ENCODE measurements at places on chromosomes 4 and X. TPM values are rescaled to one million over a fixed set of nuclear protein-coding genes. Genes with fewer than 3 reads are reported as not detected.

- no peak for DNase-seq
These were observed 2.1 kb upstream of the NRK start for GRCh38 chrX:105820247-105820646.

The CXCL1 gene
- 3.8 TPM for total RNA-seq

The PDE6B gene
- total RNA-seq = 12.2 TPM

The ARR3 gene
- total RNA-seq = not detected

GRCh38 chrX:133151336-133151735, 54.4 kb upstream of the USP26 start:
- no peak for DNase-seq

DNA sequence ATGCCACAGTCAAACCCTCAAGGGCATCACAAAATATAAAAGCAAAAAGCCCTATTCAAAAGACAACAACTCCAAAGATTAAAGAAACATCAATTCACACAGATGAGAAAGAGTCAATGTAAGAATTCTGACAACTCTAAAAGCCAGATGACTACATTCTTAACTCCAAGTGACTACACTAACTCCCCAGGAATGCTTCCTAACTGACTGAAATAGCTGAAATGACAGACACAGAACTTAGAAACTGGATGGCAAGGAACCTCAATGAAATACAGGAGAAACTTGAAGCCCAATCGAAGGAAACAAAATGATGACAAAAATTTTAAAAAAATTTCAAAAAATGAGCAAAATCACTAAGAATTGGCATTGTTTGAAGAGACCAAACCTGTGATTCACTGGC, 1047.6 kb upstream of the PCDH10 start:
- no peak for DNase-seq

- no peak for DNase-seq
These were observed 671.8 kb downstream of the PCDH7 start for GRCh38 chr4:31391976-31392375.

GRCh38 chr4:45578874-45579273, 545.0 kb downstream of the GABRG1 start:
- no peak for DNase-seq

- DNase-seq = no peak
These were observed 35.0 kb upstream of the CCKAR start for GRCh38 chr4:26525136-26525770.

- DNase-seq = no peak
These were observed 56.4 kb downstream of the IRF2 start for GRCh38 chr4:184417802-184418511.

DNA sequence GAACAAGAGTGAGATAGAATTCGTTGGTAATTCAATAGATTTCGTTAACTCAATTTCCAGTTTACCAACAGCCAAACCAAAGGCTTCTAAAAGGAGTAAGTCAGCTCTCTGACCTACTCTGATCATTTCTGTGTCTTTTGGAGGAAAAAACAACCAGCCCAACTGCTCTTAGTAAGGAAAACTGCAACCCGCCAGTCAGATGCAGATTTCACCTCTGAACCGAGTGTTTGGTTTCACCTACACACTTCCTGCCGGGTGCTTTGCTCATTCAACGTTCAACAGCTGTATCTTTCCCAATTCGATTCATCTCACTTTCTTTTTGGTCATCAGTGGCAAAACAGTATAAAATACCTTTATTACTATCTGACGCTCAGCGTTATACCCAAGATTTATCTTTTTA, 24.5 kb downstream of the TMSB4X start:
- no peak for DNase-seq

The RELL1 gene
- total RNA-seq = 31.6 TPM

DNA sequence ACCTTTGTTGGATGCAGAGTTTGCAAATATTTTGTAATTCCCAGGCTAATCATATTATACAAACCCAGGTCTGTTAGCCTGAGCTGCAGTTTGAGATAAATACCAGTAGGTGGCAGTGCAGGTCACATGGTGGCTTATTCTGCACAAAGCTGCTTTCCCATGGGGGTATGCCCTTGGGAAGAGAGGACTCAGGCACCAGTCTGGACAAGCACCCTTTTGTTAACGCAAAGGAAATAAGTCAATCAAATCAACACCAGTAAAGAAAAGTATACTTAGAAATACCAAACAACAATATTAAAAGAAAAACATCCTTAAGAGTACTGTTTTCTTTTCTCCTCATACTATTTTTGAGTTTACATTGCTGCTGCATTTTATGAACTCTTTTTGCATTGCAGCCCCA, 389.0 kb upstream of the ZFP42 start:
- no peak for DNase-seq

The CSN1S1 gene
- total RNA-seq = not detected

DNA sequence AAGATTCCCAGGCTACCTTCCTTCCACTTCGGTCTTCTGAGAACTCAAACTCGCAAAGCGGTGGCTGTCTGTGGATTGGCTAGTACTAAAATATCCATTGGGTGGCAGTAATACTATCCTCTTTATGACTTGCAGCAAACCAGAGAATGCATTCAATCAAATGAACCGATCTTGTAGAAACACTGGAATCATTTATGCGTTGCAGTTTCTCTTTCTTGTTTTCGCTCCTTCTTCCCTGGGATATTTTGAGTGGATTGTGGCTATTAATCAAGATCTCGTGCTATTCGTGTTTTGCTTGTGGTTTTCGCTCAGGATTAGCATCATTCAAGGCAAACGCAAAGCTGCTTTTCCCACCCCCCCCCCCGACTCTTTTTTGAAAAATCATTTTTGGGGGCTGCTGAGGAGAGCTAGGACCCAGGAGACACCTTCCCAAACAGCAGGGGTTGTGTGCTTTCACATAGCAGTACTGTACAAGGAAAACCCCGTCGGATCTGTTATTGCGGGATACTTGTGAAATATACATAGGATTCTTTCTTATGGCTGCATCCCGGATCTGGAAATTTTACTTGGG, at the start of gene IL1RAPL1:
Gene IL1RAPL1 (plus strand): TSS at position 466 of the 571 bp plus-strand sequence.
- no peak for DNase-seq

DNA sequence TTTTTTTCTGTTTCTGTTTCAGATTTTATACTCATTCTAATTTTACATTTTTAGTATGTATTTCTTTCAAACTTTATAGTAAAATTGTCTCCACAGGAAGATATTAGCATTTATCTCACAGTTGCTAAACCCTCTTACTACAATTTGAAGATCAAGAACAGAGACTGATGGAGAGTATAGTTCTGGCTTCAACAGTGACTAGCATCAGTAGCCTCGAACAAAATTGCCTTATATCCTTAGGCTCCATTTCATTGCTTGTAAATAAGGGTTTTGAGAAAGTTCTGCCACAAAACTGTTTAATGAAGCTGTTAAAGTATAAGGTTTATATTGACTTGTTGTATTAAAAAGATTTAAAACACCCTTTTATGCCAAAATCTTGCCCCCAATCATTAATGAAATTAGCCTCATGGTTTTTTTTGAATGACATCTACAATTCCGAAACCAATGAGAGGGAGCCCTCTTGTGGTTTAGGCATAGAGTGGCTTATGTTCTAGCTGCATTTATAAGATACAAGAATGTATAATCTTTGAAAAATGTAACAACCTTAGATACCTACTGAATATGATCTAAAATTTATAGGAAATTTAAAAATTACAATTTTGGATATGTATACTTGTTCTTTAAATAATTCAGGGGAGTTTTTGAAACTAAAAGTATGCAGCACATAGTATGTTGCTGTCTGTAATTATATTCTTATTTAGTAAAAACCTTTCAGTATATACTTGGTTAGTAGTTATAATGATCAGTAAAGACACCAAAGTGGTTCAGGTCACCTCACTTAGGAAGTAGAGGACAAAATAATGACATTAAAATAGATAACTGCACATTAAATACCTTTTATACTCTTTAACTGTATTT, 109.8 kb upstream of the HPGD start:
- no peak for DNase-seq

The EREG gene
- 4.4 TPM for total RNA-seq

The SASH3 gene
- total RNA-seq = not detected

DNA sequence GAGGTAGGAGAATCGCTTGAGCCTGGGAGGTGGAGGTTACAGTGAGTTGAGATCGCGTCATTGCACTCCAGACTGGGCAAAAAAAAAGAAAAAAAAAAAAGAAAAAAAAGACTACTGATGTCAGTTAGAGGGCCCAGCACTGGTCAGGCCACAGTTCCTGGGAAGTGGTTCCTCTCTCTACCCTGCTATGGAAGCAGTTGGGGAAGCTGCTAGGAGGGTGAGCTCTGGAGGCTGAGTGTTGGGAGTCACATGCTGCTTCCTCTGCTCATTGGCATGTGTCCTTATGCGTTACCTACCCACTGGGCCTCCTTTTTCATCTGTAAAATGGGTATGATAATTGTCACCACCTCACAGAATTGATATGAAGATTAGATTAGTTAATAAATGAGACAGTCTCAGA, 50.7 kb downstream of the SEPSECS start:
- DNase-seq = no peak

DNA sequence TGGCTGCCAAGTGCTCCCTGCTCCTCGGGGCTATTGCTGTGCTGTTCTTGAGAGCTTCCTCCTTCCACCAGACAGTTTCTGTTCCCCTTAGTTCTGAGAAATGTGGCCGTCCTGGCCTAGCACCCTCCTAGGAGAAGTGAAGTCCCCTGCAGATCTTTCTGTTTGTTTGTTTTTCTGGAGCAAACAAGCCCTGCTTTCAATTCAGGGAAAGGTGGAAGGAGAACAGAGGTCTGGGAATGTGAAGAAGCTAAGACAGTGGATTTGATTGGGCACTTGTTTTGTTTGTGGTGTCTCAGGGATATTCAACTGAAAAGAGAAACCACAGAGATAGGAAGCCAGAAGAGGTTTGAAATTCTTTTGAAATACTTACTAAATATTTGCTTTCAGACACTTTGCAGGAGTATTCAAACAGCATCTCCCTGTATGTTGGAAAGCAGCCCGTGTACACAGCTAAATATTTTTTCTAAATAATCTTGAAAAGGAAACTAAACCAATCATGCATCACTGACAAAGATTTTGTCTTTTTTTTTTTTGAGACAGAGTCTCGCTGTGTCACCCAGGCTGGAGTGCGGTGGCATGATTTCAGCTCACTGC, 36.5 kb upstream of the PPM1K start:
- DNase-seq = no peak

- DNase-seq = no peak
These were observed 44.5 kb downstream of the BRWD3 start for GRCh38 chrX:80765220-80765625.

- DNase-seq = no peak
These were observed at the start of gene POU3F4 for GRCh38 chrX:83508006-83508405. TSS of gene POU3F4 (plus strand) at chrX:83508290. CDS start at chrX:83508325, 35 bp downstream.

DNA sequence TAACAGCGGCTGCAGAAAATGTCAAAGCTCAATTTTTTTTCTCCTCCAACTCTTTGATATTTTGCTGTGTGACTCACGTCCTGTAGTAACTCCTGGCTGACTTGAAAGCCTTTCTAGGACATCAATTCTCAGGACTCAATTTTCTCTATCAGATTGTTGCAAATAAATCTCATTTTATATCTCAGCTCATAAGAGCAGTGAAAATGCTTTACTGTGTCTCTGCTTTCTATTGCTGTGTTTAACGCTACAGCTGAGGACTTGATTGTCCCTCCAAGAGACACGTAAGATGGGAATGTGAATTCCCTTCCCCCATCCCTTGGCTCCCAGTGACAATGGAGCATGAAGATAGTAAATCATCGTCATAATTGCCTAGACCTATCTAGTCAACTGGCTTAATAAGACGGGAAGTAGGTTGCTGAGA, 20.5 kb upstream of the CBR4 start:
- no peak for DNase-seq

The CFAP47 gene
- 3.0 TPM for total RNA-seq

DNA sequence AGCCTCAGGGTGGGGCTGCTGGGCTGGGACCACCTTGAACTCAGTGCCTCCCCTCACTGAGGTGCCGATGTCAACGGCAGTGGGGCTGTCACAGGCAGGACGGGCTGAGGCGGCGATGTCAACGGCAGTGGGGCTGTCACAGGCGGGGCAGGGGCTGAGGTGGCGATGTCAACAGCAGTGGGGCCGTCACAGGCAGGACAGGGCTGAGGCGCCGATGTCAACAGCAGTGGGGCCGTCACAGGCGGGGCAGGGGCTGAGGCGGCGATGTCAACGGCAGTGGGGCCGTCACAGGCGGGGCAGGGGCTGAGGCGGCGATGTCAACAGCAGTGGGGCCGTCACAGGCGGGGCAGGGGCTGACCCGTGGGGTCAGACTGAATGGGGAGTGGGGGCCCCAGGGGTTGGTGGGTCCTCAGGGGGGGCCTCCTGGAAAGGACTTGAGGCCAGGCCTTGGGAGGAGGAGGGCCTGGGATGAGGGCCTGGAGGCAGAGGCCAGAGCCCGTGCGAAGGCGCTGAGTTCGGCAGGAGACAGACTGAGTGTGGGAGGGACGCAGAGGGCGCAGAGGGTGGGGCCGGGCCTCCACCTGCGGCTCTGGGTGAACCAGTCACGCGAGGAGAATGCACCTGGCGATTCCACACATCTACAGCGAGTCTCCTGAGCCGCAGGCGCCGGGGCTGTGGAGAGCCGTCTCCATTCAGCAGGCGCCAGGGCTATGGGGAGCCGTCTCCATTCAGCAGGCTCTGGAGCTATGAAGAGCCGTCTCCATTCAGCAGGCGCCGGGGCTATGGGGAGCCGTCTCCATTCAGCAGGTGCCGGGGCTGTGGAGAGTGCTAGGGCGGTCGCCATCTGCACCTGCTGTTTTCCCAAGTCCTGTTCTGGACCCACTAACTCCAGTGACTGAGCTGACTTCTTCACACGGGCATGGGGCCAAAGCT, 22.9 kb downstream of the ATP5ME start:
- DNase-seq = no peak

- no peak for DNase-seq
These were observed 702 bp downstream of the MMGT1 start for GRCh38 chrX:135973025-135973547.

Measured in type B pancreatic cell (in vitro differentiated cells).